Tibial artery (tissue), 4 donors: ENCODE measurements at places on chromosomes 4 and X.

DNA sequence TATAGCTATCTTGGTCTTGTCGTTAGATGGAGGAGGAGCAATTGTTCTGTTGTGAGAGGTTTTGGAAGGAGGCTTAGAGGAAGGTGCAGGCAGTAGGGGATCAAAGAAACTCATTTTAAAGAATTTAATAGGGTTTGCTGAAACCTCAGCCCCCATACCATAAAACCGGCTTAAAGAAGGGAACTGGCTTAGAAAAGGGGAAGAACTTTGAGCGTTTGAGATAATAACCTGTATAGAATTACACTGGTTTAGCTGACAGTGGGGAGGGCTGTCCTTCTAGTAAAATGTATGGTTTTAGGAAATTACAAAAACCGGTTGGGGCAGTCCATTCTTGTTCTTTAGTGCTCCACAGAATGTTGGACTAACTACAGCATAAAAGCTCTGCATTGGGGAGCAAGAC, 128.1 kb downstream of the KDM6A start:
- no peaks in the 10 kb centered on the region for H3K4me1 ChIP-seq
- no peak for DNase-seq
- no peaks in the 10 kb centered on the region for H3K36me3 ChIP-seq
- H3K27me3 ChIP-seq: no peaks in the 10 kb centered on the region
- H3K4me3 ChIP-seq: no peak overlapping the region

GRCh38 chr4:48499551-48500066, 9.6 kb downstream of the ZAR1 start:
- H3K36me3 ChIP-seq: peaks cover 59% of the 10 kb centered on the region
- H3K4me3 ChIP-seq: no peak overlapping the region
- no peaks in the 10 kb centered on the region for H3K4me1 ChIP-seq
- H3K27me3 ChIP-seq: no peaks in the 10 kb centered on the region
- DNase-seq: no peak
- H3K27ac ChIP-seq: no peak overlapping the region

GRCh38 chr4:121025540-121025939, 46.8 kb downstream of the NDNF start:
- H3K4me3 ChIP-seq: no peak overlapping the region
- H3K27me3 ChIP-seq: no peaks in the 10 kb centered on the region
- no peak for DNase-seq
- H3K4me1 ChIP-seq: no peaks in the 10 kb centered on the region
- H3K36me3 ChIP-seq: no peaks in the 10 kb centered on the region
- H3K27ac ChIP-seq: no peak overlapping the region

GRCh38 chrX:17056868-17057608, 110.6 kb downstream of the REPS2 start:
- no peaks in the 10 kb centered on the region for H3K4me1 ChIP-seq
- H3K36me3 ChIP-seq: no peaks in the 10 kb centered on the region
- no peak overlapping the region for H3K4me3 ChIP-seq
- H3K27ac ChIP-seq: no peak overlapping the region

DNA sequence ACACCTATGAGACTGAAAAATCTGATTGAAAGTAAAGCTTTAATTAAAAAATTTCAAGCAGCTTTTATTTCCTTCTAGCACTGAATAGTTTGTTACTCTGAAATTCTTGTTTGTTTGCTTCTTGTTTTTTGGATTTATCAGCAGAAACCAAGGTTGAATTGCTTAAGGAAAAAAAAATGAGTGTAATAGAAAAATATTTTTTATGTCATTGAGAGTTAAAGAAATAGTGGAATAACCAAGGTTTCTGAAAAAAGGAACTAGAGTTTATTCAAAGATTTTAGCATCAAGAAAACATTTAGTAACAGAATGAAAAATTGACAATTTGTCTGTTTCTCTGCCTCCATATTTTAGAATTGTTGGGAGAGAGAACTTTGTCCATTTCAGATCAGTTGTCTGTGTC, 1852.2 kb downstream of the PCDH7 start:
- H3K27me3 ChIP-seq: no peaks in the 10 kb centered on the region
- H3K4me3 ChIP-seq: no peak overlapping the region
- DNase-seq: no peak
- no peak overlapping the region for H3K27ac ChIP-seq
- H3K4me1 ChIP-seq: no peaks in the 10 kb centered on the region

GRCh38 chrX:459611-460010, 72.9 kb upstream of the PPP2R3B start:
- H3K4me3 ChIP-seq: no peak overlapping the region
- H3K36me3 ChIP-seq: no peaks in the 10 kb centered on the region
- H3K4me1 ChIP-seq: no peaks in the 10 kb centered on the region
- H3K27ac ChIP-seq: no peak overlapping the region
- no peak for DNase-seq
- no peaks in the 10 kb centered on the region for H3K27me3 ChIP-seq
